Cortex of kidney (tissue), 1 donor: ENCODE measurements at places on chromosomes 5 and 9.

GRCh38 chr9:117462861-117463260 is 48.0 kb upstream of the ASTN2 start:
- no peak for DNase-seq

- DNase-seq: no peak
These were observed 255.2 kb upstream of the TNC start for GRCh38 chr9:115373000-115373709.

DNA sequence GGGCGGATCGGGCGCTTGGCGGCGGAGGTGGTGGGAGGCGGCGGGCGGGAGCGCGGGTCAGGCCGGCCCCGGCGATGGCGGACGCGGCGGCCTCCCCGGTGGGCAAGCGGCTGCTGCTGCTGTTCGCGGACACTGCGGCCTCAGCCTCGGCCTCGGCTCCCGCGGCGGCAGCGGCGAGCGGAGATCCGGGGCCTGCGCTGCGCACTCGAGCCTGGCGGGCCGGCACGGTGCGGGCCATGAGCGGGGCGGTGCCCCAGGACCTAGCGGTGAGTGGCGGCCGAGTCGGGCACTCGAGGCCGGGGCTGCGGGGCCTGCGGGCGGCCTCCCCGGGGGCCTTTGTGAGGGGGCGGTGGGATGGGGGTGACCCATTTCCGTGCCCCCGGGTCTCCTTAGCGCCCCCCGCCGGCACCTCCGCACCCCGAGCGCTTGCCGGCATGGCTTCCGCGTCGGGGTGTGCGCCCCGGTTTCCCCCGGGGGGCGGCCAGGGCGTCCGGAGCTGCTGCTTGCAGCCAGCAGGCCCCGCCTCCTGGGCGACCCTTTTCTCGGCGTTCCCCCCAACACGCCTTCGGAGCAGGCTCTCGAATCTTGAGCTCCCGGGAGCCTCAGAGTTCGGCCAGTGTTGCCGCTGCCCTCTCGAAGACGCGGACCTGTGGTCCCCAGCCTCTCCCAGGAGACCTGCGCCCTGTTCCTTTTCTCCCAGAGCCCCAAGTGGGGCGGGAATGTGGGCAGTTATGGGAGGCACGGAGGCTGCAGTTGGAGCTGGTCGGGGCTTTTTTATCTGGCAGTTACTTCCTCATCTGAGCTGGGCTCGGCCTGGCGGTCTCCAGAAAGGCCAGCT is 456 bp downstream of the KDM3B start:
- DNase-seq: no peak

GRCh38 chr5:53922508-53923498 is 362.4 kb downstream of the NDUFS4 start:
- no peak for DNase-seq

DNA sequence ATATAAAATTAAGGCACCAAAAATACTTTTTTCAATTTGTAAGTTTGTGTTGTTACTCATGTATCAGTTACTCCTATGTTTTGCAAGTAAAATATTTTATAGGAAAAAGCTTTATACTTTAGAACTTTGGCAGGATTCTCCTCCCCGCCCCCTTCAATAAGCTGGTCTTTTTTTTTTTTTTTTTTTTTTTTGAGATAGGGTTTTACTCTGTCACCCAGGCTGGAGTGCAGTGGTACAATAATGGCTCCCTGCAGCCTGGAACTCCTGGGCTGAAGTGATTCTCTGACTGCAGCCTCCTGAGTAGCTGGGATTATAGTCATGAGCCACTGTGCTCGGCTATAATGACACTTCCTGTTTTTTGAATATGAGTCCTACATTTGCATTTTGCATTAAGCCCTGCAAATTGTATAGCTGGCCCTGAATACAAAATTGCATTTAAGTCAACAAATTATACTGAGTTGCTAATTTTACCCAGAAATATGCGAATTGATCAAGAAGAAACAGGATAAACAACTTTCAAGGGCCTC is 192.9 kb downstream of the PIK3R1 start:
- no peak for DNase-seq

DNA sequence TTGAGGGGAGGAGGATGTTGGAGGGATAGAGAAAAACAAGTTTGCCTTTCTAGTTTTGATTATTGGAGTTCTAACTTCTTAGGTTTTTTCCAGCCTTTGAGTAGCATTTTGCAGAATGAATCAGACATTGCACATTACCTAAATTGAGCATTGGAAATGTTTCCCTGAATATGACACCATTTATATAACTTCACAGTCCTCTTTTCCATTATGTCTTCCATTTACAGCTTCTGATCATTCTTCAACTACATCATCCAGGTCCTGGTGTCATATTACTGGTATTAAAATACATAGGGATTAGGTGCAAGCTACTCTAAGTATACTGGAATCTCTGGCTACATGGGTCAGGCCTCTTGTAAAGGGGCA is 286.1 kb downstream of the ARHGAP26 start:
- DNase-seq: no peak

- DNase-seq: no peak
These were observed 163.4 kb downstream of the TLE4 start for GRCh38 chr9:79735023-79735779.
